Cerebellar cortex (tissue), 1 donor: ENCODE measurements at places on chromosomes 12 and 14.

DNA sequence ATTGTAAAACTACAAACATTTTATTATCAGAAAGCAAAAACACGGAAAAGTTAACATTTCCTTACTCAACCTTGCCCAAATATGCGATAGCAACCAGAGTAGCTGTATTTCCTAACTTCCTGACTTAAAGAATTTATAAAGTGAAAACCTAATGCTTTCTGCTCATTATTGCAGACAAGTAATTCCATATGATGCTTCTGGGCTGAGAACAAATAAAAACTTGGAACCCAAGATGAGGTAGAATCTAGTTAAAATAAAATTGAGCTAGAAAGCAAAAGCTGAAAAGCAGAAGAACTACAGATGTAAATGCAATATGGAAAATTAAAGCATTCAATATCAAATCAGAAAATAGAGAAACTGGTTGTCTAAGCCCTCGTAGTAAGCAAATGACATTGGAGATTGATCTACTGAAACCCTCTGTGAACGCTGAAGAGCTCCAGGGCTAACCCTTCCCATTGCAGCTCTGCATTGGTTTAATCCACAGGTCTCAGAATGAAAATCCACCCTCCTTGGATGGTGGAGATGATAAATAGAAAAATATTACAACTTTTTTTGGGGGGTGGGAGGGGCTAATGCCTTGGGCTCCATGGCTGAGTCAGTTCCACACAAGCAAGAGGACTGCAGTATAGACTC is 40.7 kb downstream of the CORO1C start:
- DNase-seq, result no peak

- no peak for DNase-seq
Measured at GRCh38 chr14:99099051-99099787, 172.8 kb downstream of the BCL11B start.

DNA sequence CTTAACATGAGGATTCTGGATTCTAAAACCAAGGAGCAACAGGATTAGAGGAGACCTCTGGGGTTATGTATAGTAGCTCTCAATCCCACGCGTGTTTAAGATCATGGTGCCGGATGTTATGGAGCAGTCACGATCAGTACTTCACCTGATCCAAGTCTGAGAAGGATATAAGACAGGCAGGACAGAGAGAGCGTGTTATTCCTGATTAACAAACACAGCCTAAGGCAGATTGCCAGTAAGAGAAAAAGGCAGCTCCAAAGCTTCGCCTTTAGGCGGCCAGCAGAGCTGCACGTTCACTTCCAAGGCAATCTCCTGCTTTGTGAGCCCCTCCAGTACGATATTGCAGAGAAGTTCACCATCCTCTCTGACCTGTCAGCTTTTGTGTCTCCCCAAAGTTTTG is 5.5 kb downstream of the SETD3 start:
- DNase-seq, result peak; percentile 8

- DNase-seq, result no peak
Measured at GRCh38 chr12:13435235-13435933, 238.9 kb downstream of the EMP1 start.

DNA sequence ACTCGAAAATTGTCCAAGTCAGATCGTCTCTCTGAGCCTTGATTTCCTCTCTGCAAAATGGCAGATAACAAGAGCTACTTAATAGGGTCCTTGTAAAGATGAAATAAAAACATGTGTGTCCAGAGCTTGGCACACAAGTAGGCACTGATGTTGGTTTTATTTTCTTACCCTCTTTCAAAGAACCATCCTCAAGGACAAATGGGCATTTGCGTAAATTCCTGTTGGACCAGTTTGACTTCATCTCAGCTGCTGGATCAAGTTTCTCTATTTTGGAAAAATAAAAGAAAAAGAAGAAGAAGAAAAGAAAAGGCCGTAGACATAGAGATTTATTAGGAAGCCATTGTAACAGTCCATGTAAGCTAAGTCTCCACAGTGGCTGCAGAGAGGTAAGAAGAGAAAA is 47.2 kb downstream of the MAP1LC3B2 start:
- no peak for DNase-seq

DNA sequence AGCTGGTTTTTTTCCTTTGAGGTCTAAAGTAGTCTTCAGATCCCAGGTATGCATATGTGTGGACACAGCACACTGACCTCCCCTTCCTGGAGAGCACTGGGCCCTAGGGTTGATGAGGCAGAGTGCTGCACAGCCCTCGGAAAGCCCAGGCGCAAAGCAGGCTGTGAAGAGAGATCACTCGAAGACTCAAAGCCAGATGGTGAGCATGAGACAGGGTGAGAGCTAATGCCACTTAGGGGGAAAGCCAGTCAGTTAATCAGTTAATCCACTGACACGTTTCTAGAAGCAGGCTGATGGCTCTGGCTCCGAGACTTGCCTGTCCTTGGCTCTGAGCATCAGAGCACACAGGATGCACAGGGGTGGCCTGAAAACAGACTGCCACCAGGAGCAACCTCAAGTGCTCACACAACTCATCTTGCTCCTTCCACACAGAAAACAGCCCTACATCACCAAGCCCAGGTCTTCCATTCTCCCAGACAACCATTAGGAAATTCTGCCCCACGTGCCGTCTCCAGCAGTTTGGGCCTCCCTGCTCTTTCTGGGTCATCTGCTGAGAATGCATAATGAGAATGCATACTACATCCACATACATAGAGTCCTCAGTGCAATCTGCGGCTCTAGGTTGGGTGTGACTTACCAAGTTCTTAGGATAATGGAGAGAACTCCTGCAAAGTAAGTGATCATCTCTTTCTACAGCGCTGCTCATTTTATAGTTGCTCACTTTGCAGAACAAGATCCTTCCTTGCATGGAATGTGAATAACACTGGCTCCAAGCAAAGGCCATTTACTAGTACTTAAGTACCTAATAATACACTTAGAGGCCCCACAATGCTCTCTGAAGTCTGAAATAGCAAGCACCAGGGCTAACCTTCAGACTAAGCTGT is 12.0 kb downstream of the AQP6 start:
- peak; percentile 23 for DNase-seq

DNA sequence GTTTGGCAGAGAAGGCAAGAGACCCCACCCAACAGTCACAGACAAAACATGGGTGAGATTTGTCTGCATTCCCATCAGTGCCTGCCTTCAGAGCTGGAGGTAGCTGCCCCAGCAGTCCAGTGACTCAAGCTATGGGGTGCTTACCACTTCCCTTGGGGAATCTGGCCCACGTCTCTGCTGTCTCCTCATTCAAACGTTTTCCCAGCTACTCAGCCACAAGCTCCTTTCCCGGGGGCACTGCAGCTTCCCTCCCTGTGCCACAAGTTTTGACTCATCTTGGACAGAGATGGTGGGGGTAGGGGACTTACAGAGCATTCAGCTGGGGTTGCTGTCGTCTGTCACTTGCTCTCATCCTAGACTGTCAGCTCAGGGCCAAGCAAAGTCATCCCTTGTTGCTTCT is 66.6 kb downstream of the FBXL14 start:
- DNase-seq, result no peak

DNA sequence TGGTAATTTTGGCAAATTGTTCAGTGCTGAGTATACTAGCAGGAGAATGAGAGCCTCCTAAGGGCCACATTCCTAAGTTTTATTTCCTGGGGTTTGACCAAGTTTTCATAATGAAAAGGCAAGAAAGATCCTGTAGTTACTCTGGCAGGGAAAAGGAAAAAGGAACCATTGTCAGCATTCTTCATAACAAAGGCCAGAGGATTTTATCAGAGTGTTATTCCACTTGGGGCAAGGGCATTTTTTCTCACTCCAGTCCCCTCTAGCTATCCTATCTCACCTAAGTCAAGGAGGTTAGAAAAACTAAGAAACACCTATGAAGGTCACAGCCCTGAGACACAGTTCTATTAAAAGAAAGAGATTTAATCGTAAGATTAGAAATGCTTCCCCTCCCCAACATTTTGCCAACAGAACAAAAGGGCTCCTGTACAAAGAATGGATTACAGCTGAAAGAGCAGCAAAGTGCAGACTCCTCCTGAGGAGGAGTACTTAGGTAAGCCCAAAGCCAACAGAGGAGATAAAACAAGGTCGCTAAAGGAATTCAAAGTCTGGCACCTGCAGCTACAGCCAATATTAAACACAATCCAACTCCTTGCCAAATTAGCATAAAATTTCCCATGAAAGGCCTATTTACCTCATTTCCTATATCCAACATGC is 162.4 kb downstream of the GALC start:
- DNase-seq, result no peak

GRCh38 chr12:109706398-109706746 is 7.3 kb upstream of the FAM222A start:
- DNase-seq, result no peak

DNA sequence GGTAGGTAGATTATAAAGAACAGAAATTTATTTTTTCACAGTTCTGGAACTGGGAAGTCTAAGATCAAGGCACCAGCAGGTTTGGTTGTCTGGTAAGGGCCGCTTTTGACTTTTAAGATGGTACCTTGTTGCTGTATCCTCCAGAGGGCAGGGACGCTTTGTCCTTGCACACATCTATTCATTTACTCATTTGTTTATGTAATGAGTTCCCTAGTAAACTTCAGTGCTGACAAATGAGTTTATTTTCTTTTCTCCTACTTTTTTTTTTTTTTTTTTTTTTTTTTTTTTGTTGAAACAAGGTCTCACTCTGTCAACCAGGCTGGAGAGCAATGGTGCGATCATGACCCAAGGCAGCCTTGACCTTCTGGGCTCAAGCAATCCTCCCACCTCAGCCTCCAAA is 195.7 kb downstream of the FBXL14 start:
- DNase-seq, result no peak

DNA sequence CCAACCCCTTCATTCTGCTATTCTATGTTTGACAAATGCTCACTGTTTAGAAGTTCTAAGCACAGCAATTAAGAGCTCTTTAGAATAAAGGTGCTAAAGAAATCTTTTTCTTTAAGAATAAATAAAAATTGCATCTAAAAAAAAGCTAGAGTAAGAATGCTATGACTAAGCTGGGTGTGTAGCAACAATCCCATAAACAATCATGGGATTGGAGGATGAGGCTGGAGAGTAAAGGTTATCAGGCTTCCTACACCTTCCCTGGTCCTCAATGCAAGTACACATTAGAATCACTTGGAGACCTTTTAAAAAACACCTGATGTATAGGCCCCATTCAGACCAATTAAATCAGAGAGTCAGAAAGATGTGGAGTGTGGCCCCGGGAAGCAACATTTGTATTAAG is 88.3 kb downstream of the CIT start:
- DNase-seq, result no peak

DNA sequence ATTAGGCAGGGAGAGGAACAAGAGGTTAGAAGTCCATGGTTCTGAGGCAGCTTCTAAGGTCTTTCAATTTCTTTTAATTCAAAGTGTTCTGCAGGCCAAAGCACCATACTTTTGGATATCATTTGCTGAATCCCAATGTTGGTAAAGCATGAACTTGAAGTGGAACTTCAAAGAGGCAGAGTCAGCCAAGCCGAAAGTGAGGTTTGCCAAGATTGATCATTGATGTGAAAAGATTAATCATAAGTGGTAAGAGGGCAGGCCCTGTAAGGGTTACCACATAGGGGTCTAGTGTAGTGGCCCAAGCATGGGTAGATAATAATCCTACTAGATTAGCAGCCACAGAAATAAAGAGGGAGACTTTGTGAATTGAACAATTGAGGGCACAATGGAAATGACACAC is 191.7 kb upstream of the DIO2 start:
- no peak for DNase-seq

GRCh38 chr14:37139710-37140109 is 32.7 kb downstream of the SLC25A21 start:
- no peak for DNase-seq

DNA sequence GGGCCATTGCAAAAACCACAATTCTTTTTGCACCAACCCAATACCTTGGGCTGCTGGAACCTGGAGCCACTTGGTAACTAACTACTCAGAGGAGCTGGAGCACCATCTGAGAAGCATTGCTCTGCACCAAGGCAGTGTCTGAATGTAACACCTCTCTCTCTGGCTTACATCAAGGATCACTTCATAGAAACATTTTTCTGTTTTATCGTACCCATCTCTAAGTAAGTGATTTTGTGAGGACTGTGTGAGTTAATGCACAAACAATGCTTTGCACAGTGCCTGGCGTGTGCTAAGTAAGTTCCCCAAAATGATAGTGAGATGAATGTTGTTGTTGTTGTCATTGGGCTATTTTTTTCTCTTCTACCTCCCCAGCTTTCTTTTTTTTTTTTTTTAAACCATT is 111.4 kb downstream of the ADCK1 start:
- no peak for DNase-seq

DNA sequence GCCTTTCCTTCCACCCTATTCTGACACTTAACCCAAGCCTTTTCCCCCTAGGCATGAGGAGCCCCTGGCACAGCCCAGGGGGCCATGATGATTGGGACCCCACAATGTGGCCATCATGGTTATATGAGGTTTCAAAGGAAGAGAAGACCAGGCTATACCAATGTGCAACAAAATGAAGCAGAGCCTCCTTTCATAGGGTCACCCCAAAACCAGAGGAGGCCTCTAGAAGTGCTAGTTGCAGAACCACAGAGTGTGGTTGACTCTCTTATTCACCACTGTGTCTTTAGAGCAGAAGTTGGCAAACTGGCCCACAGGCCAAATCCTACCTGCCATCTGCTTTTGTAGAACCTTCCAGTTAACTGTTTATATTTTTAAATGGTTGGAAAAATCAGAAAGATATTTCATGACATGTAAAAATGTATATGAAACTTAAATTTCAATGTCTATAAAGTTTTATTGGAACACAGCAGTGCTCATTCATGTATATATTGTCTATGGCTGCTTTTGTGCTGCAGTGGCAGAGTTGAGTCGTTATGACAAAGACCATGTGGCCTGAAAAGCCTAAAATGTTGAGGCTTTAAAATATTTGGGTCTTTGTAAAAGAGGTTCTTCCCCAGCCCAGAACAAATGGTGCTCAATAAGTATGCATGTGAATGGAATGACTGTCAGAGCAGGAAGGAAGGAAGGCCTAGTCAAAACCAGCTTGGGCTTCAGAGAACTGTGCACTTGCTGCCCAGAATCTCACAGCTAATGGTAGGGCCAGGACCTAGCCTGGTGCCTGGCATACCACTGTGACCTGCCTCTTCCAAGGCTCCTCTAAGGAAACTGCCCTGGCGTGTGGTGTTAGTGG is 49.2 kb downstream of the SUSD6 start:
- no peak for DNase-seq

- DNase-seq, result peak; percentile 34
Measured at GRCh38 chr12:122062832-122063693, 15.5 kb upstream of the MLXIP start.

- no peak for DNase-seq
Measured at GRCh38 chr14:59086241-59086882, 102.1 kb upstream of the DAAM1 start.

- DNase-seq, result no peak
Measured at GRCh38 chr14:61077951-61078720, 97.1 kb downstream of the SLC38A6 start.

DNA sequence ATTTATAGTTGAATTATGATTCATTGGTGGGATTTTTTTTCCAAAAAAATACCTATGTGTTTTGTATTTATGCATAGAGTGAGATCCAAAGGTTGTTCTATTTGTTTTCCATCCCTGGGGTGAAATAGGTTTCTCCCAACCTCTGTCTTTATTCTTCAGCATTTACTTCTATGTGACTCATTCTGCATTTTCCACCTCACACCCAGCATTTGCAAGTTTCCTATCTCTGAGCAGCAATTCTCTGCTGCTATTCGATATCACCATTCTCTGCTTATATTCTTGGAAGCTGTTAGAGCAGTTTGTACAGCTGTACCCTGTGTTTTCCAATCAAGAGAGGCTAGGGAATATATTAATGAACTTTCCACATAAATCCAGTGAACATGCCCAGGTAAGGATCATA is 538.9 kb downstream of the SNAPC1 start:
- no peak for DNase-seq
